ENCODE measurements at places on chromosomes 3 and 15.

DNA sequence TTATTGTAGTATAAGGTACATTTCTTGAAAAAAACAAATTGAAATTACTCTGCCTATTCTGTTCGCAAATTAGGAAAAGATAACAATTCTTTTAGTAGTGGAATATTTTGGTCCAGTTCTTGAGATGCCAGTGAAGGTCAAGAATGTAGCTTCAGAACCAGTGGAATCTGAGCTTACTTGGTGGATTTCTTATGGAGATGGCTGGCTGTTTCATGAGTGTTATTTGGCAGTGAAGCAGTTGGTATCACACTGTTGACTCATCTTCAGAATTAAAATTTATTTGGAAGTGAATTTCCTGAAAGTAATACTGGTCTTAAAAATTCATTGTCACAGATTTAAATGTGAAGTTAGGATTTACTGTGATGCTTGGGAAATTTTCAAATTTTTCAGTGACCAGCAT lies 19.1 kb downstream of the RNF13 start:
- DNase-seq: no peak

GRCh38 chr15:96583671-96584070 lies 253.2 kb downstream of the NR2F2 start:
- DNase-seq: no peak

DNA sequence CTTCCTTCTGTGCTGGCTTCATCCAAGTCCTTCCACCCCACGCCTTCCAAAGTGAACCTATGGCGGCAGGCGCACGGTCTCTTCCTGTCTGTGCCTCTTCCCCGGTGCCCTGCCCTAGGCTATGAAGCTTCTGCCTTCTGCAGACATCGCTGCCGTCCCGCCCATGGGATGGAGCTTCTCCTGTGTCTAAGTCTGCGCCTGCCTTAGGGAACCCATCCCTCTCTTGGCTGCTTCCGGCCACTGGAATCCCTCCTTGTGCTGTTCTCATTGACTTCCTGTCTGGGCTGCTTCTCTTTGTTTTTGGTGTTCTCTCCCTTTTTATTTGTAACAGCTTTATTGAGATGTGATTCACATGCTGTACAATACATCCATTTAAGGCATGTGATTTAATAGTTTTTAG lies 17.2 kb downstream of the CHCHD6 start:
- DNase-seq: no peak

DNA sequence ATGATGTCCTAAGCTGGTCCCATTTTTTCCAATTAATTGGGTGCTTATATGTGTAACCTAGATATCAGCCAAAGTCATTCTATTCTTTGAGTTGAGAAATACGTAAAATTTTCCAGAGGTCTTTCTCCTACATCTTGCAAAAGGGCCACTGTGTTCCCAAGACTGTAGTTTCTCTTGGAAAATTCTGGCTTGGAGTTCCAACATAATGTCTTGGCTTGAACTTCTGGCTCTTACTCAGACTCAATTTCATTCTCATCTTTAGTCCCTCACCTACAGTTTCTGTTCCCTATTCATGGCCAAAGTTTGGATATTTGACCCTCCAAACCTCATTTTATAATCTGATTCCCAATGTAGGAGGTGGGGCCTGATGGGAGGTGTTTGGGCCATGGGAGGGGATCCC lies 201.4 kb upstream of the ARHGEF26 start:
- no peak for DNase-seq

- DNase-seq: no peak
Measured at GRCh38 chr3:110262896-110263295, 808.7 kb upstream of the NECTIN3 start.

- no peak for DNase-seq
Measured at GRCh38 chr3:139577909-139578308, 38.4 kb upstream of the RBP1 start.

DNA sequence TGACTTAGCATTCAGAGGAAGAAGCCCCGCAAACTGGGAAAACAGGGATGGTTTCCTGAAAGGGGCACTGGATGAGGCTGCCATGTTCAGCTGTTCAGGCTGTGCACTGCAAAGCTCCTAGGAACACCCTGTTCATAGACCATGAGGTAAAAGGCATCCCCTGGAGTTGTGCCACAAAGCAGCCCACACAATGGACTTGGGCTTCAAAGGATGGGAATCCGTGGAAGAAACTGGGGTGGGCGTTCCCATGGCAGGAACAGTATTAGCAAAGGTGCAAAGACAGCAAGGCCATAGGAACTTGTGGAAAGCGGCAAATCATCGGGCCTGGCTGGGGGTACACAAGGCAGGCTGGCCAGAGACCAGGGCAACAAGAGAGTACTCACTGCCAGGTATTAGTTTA lies 8.9 kb downstream of the OXTR start:
- no peak for DNase-seq

- DNase-seq: no peak
Measured at GRCh38 chr3:190369668-190370295, 18.2 kb upstream of the CLDN16 start.

DNA sequence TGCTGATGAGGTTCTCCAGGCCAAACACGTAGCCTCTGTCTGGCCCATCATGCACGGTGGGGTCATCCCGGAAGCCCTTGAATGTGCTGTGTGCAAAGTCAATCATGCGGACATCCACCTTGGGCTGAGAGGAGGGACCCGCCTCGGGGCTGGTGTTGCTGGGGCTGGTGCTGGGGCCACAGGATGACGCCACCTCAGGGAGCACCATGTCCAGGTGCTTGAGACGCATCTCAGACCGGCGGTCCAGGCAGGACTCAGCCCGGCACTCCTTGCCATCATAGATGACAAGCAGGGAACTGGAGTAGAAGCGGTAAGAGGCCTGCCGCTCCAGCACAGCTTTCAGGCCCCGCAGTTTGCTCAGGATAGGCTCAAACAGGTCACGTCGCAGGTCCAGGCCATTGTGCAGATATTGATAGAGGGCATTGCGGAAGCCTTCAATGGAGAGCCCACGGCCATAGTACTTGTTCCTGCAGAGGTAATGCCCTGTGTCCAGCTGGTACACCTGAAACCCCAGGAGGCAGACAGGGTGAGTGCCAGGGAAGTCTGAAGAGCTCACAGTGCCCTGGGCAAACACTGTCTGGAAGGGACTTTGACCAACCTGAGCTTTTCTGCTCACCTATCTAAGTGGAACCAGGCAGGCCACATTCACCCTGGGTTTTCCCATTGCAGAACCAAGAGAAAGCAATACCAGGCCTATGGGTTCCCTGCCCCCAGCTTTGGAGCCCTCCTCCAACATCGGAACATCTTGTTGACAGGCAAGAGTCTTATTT lies 3.6 kb upstream of the GMPPB start:
- DNase-seq: no peak

- DNase-seq: no peak
Measured at GRCh38 chr3:170623524-170623923, 37.6 kb upstream of the SLC7A14 start.

DNA sequence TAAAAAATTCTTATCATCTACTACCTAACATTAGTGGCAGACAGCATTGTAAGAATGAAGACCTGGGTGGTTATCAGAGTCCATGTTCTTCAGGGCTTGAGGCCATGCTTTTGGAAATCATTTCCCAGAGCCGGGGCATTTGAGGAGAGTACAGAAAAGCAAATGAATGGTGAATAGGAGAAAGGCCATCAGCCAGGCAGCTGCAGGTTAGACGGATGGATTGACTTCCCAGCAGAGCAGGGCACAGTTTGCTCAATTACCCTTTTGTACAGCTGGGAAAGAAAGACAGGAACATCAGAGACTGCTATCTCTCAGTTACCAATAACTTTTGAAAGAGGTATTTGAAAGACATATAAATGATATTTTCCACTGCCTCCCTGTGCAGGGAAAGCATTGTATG lies 135.6 kb downstream of the ALCAM start:
- DNase-seq: no peak

GRCh38 chr3:175066617-175067415 lies 207.7 kb downstream of the NAALADL2 start:
- DNase-seq: no peak

- no peak for DNase-seq
Measured at GRCh38 chr3:189395825-189396224, 224.1 kb downstream of the TPRG1 start.

- DNase-seq: no peak
Measured at GRCh38 chr3:62238003-62238402, 135.3 kb downstream of the FEZF2 start.

DNA sequence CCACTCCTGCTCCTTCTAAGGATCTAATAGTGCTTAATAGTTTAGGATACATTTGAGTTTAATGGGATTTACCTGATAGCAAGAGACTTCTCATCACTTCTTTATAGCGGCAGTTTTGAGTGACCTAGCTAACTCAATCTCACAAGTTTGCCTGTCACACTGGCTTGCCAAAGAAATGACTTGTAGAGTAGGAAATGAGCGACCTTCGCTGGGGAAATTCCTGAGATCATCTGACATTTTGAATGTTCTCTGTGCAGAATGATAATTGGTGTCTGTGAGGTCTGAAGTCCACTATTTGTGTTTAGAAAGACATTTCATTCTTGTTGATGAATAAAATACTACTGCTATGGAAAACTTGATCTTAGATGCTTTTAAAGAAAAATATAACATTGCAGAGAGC lies 30.3 kb downstream of the SUCLG2 start:
- no peak for DNase-seq

- DNase-seq: no peak
Measured at GRCh38 chr15:83036253-83036652, 24.8 kb upstream of the C15orf40 start.

- DNase-seq: no peak
Measured at GRCh38 chr3:102883515-102883914, 448.7 kb downstream of the ZPLD1 start.

DNA sequence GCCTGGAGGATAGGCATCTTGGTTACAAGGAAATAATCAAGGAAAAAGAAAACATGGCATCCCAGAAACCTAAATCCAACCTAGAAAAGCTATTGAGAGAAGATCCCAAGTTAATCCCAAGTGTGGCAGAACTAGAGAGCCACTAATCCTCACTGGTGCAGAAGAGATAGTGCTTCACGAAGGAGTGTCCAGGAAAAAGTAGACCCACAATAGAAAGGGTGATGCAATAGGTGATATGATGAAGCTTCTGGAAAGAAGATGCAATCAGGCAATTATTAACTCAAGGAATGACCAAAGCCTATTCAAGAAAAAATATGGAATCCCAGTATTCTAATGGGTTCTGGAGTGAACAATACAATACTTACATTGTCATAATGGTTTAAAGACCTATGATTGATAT lies 95.2 kb downstream of the AQP9 start:
- DNase-seq: no peak

DNA sequence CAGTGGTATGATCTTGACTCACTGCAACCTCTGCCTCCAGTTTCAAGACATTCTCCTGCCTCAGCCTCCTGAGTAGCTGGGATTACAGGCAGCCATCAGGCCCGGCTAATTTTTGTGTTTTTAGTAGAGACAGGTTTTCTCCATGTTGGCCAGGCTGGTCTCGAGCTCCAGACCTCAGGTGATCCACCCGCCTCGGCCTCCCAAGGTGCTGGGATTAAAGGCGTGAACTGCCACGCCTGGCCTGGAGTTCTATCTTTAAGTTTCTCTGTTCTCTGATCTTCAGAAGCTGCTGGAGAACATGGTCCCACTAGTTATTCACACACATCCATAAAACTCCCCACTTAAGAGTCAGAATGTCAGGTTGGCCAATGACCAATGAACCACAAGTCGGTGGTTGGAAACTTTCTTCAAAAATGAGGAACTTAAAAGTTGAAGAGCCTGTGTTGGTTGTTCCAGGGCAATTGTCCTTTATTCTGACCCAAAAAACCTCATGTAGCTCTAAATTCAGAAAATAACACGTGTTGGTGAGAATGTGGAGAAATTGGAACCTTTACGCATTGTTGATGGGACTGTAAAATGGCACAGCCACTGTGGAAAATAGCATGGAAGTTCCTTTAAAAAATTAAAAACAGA lies 55.9 kb upstream of the PIK3CB start:
- no peak for DNase-seq

DNA sequence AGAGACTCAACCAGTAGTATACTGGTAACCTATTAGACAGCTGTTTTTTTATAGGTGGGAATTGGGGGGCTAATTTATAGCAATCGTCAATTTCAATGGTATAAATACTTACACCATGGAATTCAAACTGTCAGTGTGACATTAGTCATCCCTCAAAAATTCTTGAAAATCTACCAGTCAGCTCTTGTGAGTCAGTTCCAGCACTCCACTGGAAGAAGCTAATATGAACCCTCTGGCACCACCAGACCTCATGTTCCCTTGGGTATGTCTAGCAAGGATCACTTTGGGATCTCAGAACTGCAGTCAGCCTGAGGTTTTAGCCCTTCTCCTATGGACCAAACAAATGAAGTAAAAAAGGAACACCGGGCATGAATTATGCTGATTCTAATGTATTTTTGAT lies 11.8 kb upstream of the UACA start:
- no peak for DNase-seq

DNA sequence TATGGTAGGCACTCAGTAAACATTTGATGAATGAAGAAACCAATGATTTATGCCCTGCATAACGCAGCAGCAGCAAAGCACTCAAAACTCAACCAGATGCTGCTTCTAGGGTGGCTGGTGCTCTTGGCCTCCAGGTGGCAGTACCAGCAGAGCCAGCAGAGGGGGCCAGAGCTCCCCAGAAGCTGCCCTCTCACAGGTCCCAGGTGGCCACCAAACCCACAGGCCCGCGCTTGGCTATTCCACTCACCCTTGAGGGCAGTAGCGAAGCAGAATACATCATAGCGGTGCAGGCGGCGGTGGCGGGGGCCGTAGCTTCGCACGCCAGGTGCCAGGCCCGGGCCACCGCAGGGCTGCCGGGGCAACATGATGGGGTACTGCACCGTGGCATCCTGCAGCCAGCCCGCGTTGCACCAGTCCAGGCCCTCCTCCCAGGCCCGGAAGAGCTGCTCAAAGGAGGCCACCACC lies 16.6 kb downstream of the HAPLN3 start:
- DNase-seq: no peak

- no peak for DNase-seq
Measured at GRCh38 chr3:162507397-162507796, 1010.8 kb downstream of the OTOL1 start.

GRCh38 chr3:102225005-102225404 lies 209.8 kb upstream of the ZPLD1 start:
- DNase-seq: no peak

GRCh38 chr3:13020159-13020750 lies 53.0 kb downstream of the IQSEC1 start:
- no peak for DNase-seq
